ENCODE measurements at places on chromosomes 1 and 21. TPM values are rescaled to one million over a fixed set of nuclear protein-coding genes. Genes with fewer than 3 reads are reported as not detected.

- peak overlapping the region; percentile 87 for H3K27ac ChIP-seq
- peak; percentile 52 for DNase-seq
- no peaks in the 10 kb centered on the region for H3K27me3 ChIP-seq
- peak overlapping the region; percentile 54 for H3K4me3 ChIP-seq
- H3K36me3 ChIP-seq: peaks cover 47% of the 10 kb centered on the region
Observed at GRCh38 chr1:43452789-43453441, 816 bp downstream of the HYI start.

LRRC71 gene
- not detected for total RNA-seq

DNA sequence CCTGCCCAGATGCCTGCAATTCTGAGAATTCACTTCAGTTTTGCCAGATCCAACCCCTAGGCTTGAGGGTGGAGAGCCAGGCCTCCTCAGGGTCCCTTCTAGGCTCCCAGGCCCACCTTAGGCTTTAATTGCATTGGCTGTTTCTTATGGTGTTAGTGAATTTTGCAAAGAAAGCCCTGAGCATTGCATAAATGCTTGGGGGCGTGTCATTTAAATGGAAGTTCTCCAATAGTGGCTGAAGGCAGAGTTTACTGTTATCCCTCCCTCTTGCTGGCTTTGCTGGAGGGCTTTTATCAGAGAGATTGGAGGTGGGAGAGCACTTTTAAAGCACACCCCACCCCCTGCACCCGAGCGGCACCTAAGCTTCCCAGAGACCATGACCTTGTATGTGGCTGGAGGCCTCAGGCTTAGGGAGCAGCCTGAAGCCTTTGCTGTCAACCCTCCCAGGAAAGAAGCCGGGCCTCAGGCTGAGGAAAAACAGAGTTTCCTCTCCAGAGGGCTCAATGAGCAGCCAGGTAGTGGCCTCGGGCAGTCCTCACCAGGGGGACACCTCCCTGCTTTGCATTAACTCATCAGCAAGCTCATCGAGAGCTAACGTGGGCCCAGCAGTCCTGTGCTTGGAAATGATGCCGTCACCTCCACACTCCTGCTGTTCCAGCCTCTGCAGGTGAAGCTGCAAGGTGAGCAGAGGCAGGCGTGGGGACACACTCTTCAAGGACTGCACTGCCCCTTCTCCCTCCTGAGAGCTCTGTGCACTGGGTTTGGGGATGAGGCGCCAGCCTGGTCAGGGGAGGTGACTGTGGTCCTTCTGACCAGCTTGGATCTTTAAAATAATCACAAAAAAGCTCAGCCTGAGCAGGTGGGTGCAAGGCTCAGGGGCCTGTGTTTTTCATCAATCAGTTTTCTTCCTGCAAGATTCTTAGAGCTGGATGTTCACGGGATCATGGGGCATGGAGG, 58.0 kb downstream of the STUM start:
- no peak overlapping the region for H3K4me3 ChIP-seq
- no peaks in the 10 kb centered on the region for H3K36me3 ChIP-seq
- no peak for DNase-seq
- no peaks in the 10 kb centered on the region for H3K27me3 ChIP-seq

NFASC gene
- total RNA-seq: 0.03 TPM

GRCh38 chr1:2215329-2215728, 12.8 kb upstream of the SKI start:
- no peaks in the 10 kb centered on the region for H3K27me3 ChIP-seq
- H3K4me3 ChIP-seq: no peak overlapping the region
- peaks cover 30% of the 10 kb centered on the region for H3K4me1 ChIP-seq
- no peaks in the 10 kb centered on the region for H3K36me3 ChIP-seq

DNA sequence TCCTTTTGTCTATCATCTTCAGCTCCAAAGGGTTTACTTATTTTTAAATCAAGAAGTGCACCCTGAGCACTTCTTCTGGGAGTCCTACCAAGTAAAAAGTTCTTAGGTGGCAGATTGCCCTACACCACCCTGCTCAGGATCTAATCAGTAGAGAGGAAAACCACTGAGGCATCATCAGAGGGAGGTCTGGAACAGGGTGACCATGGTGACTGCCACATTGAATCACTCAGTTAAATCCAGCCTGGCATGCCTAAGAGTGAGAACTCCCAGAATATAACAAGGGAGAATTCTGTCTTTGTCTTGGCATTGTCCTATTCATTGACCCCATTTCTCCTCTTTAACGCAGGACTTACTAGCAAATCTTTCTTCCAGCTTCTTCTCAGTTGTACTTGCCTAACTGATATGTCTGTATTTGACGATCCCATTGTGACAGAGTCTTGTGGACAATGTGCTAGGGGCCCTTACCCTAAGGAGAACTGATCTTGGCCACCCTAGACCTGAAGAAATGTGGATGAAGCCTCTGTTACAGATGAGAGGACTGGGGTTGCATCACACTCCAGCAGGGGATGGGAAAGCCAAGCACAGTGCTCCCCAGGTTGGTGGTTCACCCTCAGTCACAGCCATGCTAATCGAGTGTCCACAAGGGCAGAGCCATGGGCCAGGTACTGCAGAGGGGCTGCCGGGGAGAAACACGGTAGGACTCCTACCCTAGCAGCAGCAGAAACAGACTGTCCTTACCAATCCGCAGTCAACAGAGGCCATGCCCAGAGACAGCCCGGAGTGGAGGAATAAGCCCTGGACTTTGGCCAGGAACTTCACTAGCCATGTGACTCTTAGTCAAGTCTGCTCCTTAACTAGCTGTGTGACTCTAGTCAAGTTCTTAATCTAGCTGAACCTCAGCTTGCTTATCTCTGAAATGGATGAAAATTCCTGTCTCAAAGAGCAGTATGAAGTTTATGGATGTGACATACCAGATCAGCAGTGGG, 15.4 kb downstream of the PKP1 start:
- DNase-seq: no peak
- H3K27me3 ChIP-seq: peaks cover 16% of the 10 kb centered on the region
- no peak overlapping the region for H3K4me3 ChIP-seq
- H3K36me3 ChIP-seq: no peaks in the 10 kb centered on the region
- no peaks in the 10 kb centered on the region for H3K4me1 ChIP-seq
- H3K27ac ChIP-seq: no peak overlapping the region

GRCh38 chr1:63651161-63651701, 58.0 kb downstream of the PGM1 start:
- H3K27me3 ChIP-seq: no peaks in the 10 kb centered on the region
- DNase-seq: no peak
- H3K36me3 ChIP-seq: peaks cover 17% of the 10 kb centered on the region
- H3K4me3 ChIP-seq: no peak overlapping the region

- no peaks in the 10 kb centered on the region for H3K36me3 ChIP-seq
- peaks cover 5% of the 10 kb centered on the region for H3K4me1 ChIP-seq
- DNase-seq: no peak
- no peak overlapping the region for H3K4me3 ChIP-seq
- H3K27ac ChIP-seq: no peak overlapping the region
Observed at GRCh38 chr1:174152427-174152826, 6.9 kb upstream of the RABGAP1L start.

DNA sequence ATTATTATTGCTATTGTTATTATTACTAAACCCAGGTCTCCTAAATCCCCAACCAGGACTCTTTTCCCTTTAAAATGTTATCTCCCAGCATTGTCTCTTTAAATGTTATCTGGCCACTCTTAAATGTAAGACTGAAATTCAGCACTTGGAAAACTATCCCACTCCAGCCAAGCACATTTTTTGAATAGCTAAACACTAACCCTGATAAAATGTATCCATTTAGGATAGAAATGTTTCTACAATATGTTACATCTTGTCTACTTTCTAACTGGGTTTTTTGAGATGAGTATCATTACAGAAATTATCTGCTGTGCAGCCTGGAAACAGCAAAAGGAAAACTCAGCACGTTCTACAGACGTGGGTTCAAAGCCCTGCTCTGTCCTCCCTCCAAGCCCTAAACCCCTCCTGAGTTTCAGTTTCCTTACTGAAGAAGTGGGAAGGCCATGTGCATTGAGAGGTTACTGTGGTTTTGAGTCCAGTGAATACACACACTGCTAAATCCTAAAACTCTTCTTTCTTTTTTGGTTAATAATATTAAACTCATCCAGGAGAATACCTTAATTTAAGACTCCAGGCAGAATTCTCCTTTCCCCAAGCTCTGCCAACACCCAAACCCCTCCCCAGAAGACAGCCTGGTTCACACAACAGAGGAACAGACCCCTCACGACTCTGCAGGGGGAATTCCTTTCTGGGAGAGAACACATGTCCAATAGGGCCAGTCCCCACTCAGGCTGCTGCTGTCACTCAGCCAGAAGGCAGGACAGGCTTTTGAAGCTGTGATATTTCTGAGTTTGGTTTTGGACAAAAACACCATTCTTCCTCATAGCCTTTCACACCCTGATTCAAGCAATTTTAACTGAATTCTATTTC, 41.9 kb downstream of the HIVEP3 start:
- no peak overlapping the region for H3K27ac ChIP-seq
- H3K36me3 ChIP-seq: no peaks in the 10 kb centered on the region
- DNase-seq: no peak
- peaks cover 9% of the 10 kb centered on the region for H3K4me1 ChIP-seq

Data from SJSA1 (cell line).